Uterus (tissue), 4 donors: ENCODE measurements at places on chromosomes 3 and 15. TPM values are rescaled to one million over a fixed set of nuclear protein-coding genes. Genes with fewer than 3 reads are reported as not detected.

DNA sequence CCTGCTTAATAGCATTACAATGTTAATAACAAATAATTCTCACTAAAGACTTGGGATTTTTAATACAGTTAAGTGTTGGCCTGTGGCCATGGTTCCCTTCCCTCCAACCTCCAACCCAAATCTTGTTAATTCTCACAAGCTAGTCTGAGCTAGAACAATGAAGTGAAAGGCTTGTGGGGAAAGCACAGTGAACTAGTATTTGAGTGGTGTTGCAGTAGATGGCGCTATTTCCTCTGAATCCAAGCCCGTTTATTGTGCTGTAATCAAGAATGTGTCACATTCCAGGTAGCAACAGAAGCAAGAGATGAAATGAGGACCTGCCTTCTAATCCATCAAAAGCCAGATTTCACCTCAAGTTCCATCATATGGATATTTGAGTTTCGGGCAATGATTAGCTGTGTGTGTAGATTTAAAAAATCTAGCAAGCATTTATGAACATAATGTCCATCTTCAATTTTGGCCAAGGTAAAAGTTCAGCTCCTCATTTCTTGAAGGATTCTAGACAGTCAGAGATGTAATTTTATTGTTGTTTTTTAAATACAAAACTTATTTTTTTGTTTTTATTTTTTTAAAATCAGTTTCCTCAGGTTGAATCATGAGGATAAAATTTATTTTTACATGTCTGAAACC lies 160.7 kb downstream of the SQOR start:
- no peaks in the 10 kb centered on the region for H3K27me3 ChIP-seq
- no peaks in the 10 kb centered on the region for H3K36me3 ChIP-seq
- no peak overlapping the region for H3K27ac ChIP-seq
- no peak for DNase-seq

STX19 gene
- total RNA-seq = 1.5 TPM

GRCh38 chr15:61916104-61916503 lies 144.1 kb downstream of the VPS13C start:
- DNase-seq = no peak
- H3K27me3 ChIP-seq = no peaks in the 10 kb centered on the region
- H3K4me1 ChIP-seq = no peaks in the 10 kb centered on the region
- H3K27ac ChIP-seq = no peak overlapping the region

DNA sequence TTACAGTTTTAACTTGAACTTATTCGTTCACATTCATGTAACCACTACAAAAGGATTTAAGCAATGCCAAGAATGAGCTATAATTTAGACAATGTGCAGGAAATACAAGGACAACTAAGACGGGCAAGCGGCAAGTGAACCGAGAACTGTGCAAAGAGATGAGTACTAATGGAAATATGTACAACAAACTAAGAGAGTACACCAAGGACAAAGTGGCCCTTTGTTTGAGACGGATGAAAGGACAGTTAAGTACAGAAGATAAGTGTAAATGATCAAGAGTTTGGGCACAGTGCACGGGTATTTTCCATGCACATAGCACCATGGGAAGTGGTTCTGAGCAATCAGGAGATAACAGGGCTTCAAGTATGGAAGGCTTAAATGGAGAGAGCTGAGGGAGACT lies 281.7 kb downstream of the ROBO2 start:
- DNase-seq = no peak
- no peak overlapping the region for H3K4me3 ChIP-seq

ATP13A5 gene
- total RNA-seq = not detected

- H3K4me3 ChIP-seq = no peak overlapping the region
- H3K4me1 ChIP-seq = peaks cover 13% of the 10 kb centered on the region
- H3K27me3 ChIP-seq = no peaks in the 10 kb centered on the region
- H3K27ac ChIP-seq = peak overlapping the region; percentile 70
- no peaks in the 10 kb centered on the region for H3K36me3 ChIP-seq
These were observed 42.7 kb downstream of the SH3BP5 start for GRCh38 chr3:15289661-15290060.

- H3K4me1 ChIP-seq = no peaks in the 10 kb centered on the region
- no peak overlapping the region for H3K27ac ChIP-seq
- DNase-seq = no peak
- H3K4me3 ChIP-seq = no peak overlapping the region
- no peaks in the 10 kb centered on the region for H3K36me3 ChIP-seq
These were observed 72.6 kb upstream of the RORA start for GRCh38 chr15:61301701-61302100.

- no peaks in the 10 kb centered on the region for H3K27me3 ChIP-seq
- no peak overlapping the region for H3K27ac ChIP-seq
- no peak for DNase-seq
- H3K4me3 ChIP-seq = no peak overlapping the region
These were observed 25.6 kb downstream of the CEP63 start for GRCh38 chr3:134511500-134511899.

- H3K4me3 ChIP-seq = no peak overlapping the region
- no peaks in the 10 kb centered on the region for H3K36me3 ChIP-seq
- DNase-seq = no peak
- H3K4me1 ChIP-seq = no peaks in the 10 kb centered on the region
These were observed 39.7 kb downstream of the CCNL1 start for GRCh38 chr3:157120071-157120892.

DNA sequence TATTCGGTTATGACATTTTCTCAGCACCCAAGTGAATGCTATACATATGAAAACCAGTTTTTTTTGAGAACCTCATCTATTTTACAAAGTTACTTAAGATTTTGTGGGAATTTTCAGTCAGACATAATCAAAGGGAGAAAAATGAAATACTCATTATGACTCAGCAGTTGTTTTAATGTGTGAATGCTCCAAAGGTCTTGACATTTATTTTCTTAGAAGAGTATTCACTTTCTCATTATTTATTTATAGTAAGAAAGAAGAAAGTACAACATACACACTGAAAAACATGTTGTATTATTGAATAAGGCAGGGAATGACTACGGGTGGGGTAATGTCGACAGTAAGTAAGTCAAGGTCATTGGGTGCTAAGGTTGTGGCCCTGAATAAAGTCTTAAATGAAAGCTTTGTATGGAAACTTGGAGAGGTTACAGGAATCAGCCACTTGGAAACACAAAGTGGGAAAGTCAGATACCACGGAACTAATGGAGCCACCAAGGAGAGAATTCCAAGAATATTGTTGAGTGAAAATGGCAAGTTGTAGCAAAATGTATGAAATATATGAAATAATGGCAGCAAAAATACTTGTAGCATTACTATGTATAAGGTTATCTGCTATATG lies 844.5 kb downstream of the TBL1XR1 start:
- no peaks in the 10 kb centered on the region for H3K4me1 ChIP-seq
- H3K4me3 ChIP-seq = no peak overlapping the region
- H3K27me3 ChIP-seq = no peaks in the 10 kb centered on the region

PAK6 gene
- 5.0 TPM for total RNA-seq

DNA sequence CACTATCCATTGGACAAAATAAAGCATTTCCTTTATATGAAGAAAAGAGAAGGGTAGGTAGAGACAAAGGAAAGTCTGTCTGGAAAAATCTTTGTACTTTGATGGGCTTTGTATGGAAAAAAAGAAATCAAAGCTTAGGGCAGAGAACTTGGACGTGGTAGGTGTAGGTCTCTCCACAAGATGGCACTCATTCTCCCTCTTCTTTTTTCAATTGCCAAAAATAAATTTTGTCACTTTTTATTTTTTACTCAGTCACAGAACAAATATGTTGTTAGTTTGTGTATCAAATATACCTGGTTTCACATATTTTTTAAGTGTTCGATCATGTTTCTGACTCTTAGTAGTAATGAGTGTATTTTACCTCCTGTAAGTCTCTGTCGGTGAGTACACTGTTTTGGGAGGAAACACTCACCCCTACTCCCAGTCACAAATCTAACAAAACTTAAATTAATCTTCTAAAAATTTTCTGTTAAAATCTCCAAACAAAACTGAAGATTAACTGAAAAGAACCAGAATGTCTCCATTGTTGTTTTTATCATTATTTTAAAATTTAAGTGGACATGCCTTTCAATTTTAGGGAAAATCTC lies 415.8 kb upstream of the GOLIM4 start:
- no peak overlapping the region for H3K4me3 ChIP-seq
- no peaks in the 10 kb centered on the region for H3K4me1 ChIP-seq
- no peaks in the 10 kb centered on the region for H3K36me3 ChIP-seq
- H3K27ac ChIP-seq = no peak overlapping the region
- no peaks in the 10 kb centered on the region for H3K27me3 ChIP-seq
